Aorta (tissue), 5 donors: ENCODE measurements at places on chromosomes 2 and 18.

GRCh38 chr2:9830685-9831410, 12.4 kb upstream of the TAF1B start:
- no peak for DNase-seq

- DNase-seq: no peak
Observed at GRCh38 chr18:78595924-78596573, 383.6 kb upstream of the SALL3 start.

DNA sequence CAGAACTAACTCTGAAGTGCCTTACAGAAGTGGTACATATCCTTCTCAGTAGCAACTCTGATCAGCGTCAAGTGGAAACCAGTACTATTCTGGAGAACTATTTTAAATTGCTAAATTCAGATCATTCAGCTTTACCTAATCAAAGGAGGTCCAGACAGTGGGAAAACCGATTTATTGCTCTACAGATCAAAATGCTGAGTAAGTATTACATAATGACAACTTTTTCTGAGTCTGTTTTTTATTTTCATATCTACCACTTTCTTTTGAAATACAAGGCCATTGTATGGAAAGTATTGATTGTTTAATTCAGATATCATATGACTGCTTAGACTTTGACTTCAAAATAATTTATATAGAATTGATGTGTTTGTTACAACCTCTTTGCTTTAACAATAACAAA, 68.7 kb downstream of the NBEAL1 start:
- no peak for DNase-seq

DNA sequence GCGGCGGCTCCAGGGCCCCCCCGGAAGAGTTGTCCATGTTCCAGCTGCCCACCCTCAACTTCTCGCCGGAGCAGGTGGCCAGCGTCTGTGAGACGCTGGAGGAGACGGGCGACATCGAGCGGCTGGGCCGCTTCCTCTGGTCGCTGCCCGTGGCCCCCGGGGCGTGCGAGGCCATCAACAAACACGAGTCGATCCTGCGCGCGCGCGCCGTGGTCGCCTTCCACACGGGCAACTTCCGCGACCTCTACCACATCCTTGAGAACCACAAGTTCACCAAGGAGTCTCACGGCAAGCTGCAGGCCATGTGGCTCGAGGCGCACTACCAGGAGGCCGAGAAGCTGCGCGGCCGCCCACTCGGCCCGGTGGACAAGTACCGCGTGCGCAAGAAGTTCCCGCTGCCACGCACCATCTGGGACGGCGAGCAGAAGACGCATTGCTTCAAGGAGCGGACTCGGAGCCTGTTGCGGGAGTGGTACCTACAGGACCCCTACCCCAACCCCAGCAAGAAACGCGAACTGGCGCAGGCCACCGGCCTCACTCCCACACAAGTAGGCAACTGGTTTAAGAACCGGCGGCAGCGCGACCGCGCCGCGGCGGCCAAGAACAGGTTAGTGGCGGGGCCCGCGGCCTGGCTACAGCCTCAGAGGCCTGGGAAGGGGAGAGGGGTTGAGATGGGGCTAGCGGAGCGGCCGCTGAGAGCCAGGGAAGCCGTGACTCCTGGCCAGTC, 965 bp downstream of the SIX3 start:
- DNase-seq: no peak

DNA sequence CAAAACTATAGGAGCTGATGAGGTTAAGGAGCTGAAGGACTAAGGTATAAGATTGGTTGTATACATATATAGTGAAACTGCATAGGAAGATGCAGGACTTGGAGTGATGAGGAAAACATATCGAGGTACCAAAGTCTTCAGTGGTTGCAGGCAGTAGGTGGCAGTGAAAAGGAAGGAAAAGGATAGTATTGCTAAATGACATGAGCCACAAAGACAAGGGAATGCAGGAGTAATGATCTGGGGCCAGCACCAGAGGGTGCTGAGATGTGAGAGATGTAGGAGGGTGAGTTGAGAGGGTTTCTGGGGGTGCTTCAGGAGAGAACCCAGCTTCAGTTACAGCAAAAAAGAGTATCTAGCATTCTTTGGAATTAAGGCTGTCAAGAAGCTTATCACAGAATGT, 172.2 kb upstream of the MYO3B start:
- no peak for DNase-seq

DNA sequence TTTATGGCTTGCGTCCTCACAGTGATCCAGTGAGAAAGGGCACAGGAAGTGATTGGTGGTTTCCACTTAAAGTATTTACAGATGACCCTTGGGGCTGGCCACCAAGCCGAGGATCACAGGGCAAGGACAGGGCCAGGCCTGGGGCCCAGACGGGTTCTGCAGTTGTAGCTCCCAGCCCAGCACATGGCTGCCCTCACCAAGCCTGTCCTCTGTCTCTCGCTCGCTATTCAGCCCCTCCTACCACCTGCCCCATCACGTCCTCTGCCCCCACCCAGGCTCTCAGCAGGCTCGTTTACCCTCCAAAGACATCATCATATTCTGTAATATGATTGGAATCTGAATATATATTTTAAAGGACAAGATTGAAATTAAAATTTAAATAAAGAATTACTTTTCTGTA, 246.0 kb downstream of the KLHL29 start:
- peak; percentile 63 for DNase-seq

DNA sequence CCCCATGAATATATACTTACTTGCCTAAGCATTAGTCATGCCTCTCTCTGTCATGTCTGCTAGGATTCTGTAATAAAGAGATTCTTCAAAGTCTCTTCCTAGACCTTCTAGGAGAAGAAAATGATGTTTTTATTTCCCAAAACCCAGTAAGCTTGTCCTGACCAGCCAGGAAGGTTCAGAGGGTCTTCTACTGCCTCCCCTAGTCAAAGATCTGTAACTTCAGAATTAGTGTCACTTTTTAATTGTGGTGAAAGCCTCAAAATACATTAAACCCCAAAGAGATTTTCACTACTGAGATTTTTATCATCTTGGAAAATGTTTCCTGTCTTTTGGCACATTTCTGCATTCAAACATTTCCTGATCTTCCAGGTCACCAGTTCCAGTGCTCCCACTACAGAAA, 232.9 kb upstream of the STK17B start:
- no peak for DNase-seq

- DNase-seq: no peak
Observed at GRCh38 chr18:63025251-63026090, 294.1 kb downstream of the BCL2 start.

GRCh38 chr18:27428120-27428519, 243.0 kb upstream of the CHST9 start:
- DNase-seq: no peak

GRCh38 chr18:79223431-79223830, 154.2 kb downstream of the ATP9B start:
- DNase-seq: no peak

- peak; percentile 88 for DNase-seq
Observed at GRCh38 chr2:73418343-73418742, 32.7 kb downstream of the ALMS1 start.

DNA sequence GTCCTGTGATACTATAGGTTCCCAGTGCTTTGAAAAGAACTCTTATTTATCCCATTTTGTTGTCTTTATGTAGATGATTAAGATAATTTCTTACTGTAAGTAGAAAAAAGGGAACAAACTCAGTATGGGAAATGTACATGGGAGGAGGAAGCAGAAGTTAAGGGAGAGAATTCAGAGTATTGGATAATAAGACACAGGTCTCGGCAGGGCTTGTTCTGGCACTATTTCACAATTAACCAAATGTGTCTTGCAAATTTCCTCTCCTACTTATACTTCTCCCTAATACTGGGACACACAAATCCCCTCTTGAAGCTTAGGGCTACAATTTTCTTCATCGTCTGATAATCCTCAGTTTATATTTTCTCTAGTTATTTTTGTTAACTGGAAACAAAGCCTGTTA, 744.0 kb downstream of the ADCYAP1 start:
- no peak for DNase-seq

DNA sequence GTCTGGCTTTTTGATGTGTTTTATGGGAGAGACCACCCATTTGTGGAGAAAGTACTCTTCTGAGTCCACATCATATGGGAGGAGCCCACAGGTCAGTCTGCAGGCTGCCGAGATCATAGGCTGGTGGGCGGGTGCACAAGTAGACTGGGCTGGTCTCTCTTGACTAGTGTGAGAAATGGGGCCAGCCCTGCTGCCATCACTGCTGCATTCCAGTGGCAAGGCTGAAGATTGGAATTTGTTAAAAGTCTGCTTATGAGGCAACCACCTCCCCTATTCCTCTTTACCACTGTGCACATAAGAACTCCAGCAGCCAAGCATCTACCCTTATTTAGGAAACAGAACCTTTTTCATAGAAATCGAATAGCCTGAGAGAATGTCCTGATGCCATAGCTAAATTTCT, 200.7 kb downstream of the DIS3L2 start:
- DNase-seq: no peak

DNA sequence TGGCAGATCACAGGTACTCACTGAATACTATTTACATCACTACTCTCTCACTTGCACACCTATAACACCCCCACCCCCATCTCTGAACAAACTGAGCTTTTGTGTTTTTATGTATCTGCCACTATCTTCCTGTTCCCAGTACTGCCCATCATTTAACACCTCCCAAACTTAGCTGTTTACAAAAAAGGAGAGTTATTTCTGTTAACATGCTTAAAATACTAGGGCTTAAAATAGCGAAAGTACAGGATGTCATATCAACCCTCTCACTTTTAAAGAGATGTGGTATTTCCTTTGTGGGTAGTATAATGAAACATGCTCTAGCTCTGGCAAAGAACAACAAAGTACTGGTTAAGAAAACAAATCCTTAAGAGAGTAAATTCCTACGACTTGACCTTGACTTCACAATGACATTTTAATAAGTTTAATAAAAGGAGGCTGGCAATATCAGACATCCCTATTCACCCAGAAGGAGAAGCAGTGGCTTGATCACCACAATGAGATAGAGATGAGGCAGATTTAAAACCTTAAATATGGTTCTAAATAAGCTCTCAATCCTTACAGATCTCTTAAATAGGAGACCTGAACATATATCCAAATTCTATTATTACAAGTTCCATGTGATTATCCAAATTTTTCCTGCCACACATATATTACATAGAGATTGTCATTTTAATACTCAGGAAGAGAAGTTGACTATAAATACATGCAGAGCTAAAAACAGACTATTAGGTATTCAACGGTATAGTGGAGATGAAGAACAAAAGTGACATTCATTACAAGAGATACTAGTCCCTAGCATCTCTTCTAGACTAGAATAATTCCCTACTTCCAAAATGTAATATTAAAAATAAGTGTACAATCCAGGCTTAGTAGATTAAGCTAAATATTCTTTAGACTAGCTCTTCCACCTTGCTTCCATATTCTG, 36.9 kb downstream of the TRAK2 start:
- DNase-seq: no peak

GRCh38 chr2:229022652-229023051, 248.4 kb downstream of the PID1 start:
- no peak for DNase-seq

- no peak for DNase-seq
Observed at GRCh38 chr2:102677244-102678215, 58.2 kb downstream of the SLC9A2 start.

DNA sequence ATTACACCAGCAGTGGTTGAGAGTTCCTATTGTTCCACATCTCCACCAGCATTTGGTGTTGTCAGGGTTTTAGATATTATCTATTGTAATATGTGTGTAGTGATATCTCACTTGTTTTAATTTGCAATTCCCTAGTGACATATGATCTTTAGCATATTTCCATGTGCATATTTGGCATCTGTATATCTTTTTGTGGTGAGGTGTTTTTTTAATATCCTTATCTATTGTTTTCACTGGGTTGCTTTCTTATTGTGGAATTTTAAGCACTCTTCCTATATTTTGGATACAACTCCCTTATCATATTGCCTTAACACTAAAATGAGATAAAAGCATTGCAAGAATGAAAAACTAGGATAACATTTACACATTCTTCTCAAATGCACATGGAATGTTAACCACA, 453.9 kb upstream of the FSIP2 start:
- no peak for DNase-seq

DNA sequence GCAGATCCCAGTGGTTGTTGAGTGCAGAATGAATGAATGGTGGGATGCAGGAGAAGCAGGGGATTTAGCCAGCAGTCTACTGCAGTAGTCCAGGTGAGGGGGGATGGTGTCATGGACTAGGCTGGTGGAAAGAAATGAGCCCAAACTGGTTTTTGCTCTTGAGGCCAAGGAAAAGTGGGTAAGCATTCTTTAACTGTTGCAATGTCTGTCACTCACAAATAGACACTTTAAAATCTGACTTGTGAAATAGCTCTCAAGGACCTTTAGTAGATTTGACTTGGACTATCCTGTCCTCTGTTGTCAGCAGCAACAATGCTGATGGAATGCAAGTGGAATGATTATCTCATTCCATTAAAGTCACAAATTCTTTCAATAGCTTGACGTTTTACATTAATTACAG, 37.5 kb upstream of the STK17B start:
- no peak for DNase-seq
